ENCODE measurements at places on chromosomes 1 and 21. TPM values are rescaled to one million over a fixed set of nuclear protein-coding genes. Genes with fewer than 3 reads are reported as not detected.

The RAP1GAP gene
- 26.4 TPM for total RNA-seq

The UBE2U gene
- not detected for total RNA-seq

The PTPN22 gene
- total RNA-seq = 1.2 TPM

The HUNK gene
- total RNA-seq = 9.4 TPM

The NHLH1 gene
- 0.62 TPM for total RNA-seq

The VCAM1 gene
- 24.3 TPM for total RNA-seq

The GSTM4 gene
- 4.7 TPM for total RNA-seq

The C4BPA gene
- not detected for total RNA-seq

The RAB42 gene
- total RNA-seq = 1.6 TPM

The YY1AP1 gene
- total RNA-seq = 393 TPM

The VSIG8 gene
- total RNA-seq = not detected

The CFAP74 gene
- 0.47 TPM for total RNA-seq

The FAM110D gene
- total RNA-seq = 0.47 TPM

The CTTNBP2NL gene
- total RNA-seq = 23.9 TPM

The FGR gene
- total RNA-seq = 0.78 TPM

The EFNA1 gene
- total RNA-seq = 2.7 TPM

The F13B gene
- total RNA-seq = not detected

The MMP23B gene
- total RNA-seq = 0.31 TPM
